Pancreas (tissue), 10 donors: ENCODE measurements at places on chromosomes 7 and 10. TPM values are rescaled to one million over a fixed set of nuclear protein-coding genes. Genes with fewer than 3 reads are reported as not detected.

The NPTX2 gene
- 29.9 TPM for total RNA-seq

The SAP25 gene
- 0.67 TPM for total RNA-seq

The LRRC18 gene
- not detected for total RNA-seq

The CALHM1 gene
- not detected for total RNA-seq

The PCLO gene
- total RNA-seq: 3.3 TPM

The ZNF862 gene
- 8.7 TPM for total RNA-seq

GRCh38 chr7:12315049-12315448, 88.6 kb downstream of the VWDE start:
- DNase-seq: no peak

GRCh38 chr7:65265933-65266519, 107.6 kb upstream of the ZNF92 start:
- DNase-seq: no peak

- DNase-seq: no peak
Measured at GRCh38 chr10:13899941-13900340, 313.2 kb downstream of the PRPF18 start.

GRCh38 chr10:124364674-124365073, 54.0 kb downstream of the OAT start:
- DNase-seq: no peak

- no peak for DNase-seq
Measured at GRCh38 chr7:142459551-142459963, 201.7 kb upstream of the PRSS58 start.

- DNase-seq: no peak
Measured at GRCh38 chr7:103380395-103381191, 33.1 kb downstream of the PSMC2 start.

DNA sequence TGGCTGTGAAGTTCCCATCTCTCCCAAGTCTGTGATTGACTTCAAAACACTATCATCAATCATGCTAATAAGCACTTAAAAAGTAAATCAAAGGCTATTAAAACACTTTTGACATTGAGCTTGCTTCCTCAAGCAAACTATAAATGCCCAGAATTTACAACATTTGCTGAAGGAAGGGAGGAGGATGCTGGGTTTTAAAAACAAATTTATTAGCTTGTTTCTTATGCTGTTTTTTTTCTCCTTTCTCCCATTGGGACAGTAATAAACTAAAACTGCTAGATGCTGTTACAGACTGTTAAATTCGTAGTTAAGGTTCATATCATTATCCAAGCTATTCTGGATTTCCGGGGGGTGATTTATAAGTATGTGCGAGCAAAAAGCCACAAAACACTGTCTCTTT, 250.5 kb downstream of the SORCS1 start:
- DNase-seq: no peak

GRCh38 chr10:49303711-49304110, 4.7 kb downstream of the C10orf71 start:
- no peak for DNase-seq

GRCh38 chr7:128287556-128287955, 46.5 kb downstream of the LEP start:
- DNase-seq: no peak

DNA sequence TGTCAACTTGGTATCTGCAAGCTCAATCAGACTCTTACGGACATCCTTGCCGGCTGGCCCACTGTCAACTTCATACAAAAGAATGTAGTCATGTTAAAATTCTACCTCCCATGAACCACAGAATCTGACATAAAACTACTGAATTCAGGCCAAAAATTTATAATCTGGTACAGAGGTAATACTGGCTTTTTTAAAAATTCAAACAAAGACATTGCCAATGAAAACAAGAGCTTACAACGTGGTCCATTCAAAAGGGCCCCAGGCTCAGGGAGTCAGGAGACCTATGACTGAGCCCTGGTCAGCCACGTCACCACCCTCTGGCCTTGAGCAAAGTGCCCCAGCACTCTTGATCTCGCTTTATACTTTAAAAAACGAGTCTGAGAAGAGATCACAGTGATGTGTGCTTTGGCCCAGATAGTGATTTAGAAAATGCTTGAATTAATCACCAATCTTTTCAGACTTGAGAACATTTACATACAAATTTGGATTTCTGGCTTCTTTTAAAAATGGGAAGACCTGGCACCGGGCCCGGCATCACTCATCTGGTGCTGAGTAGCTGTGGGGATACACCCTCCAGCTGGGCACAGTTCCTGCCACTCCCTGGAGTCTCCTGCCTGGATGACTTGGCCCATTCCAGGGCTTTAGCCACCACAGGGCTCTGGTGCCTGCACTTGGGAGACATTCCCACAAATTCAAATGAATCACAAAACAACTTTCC, 94.1 kb downstream of the PIP4K2A start:
- no peak for DNase-seq
